ENCODE measurements at places on chromosomes 16 and 17.

- DNase-seq: peak; percentile 54
These were observed 24.2 kb downstream of the FAM20A start for GRCh38 chr17:68576811-68577496.

DNA sequence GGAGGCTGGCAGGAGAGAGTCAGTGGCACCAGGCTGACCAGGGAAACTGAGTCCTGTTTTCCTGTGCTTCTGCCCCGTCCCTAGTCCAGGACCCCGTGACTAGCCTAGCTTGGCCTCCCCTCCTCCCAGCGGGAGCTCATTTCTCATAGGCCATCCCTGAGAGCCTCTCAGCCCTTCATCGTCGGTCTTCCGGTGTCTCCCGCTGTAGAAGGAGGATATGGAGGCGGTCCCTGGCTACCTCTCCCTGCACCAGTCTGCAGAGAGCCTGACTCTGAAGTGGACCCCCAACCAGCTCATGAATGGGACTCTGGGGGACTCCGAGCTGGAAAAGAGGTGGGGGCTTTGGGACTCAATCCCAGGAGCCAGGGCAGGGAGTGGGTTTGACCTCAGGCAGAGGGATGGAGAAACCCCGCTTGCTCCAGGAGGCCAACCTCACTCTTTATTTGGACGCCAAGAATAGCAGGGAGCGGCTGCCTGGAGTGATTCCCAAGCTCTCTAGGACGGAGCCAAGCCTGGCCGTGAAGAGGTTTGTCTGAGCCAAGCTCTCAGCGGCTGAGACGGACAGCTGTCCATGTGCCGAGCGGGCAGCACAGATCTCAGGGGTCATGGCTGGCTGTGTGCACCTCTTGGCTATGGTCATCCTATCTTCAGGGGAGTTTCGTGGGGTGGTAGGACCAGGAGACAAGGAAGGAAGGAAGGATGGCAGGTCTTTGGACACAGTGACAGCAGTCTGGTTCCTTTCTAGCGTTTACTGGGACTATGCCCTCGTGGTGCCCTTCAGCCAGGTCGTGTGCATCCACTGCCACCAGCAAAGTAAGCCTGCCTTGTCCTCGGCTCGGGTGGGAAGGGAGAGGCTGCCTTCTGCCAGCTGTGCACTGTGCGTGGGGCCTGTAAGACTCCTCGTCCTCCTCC, 26.8 kb downstream of the SGSM2 start:
- no peak for DNase-seq

GRCh38 chr17:18991531-18992315, 12.8 kb downstream of the FAM83G start:
- no peak for DNase-seq

DNA sequence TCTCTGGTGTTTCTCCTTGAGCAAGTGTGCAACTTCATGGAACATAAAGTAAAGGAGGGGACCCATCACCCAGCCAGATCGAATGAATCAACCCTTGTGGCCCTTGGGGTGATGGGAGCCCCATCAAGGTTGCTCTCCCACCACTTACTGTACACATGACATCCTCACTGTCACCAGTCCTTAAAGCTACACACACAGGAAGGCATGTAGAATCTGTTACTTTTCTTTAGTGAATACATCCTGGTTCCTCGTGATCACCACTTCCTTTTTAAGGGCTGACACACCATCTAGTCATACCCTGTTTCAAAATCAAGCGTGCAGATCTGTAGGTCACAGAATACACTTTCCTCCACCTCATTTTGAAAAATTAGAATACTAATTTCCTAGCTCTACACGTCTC, 22.6 kb upstream of the MPHOSPH6 start:
- DNase-seq: no peak

GRCh38 chr17:55453839-55454557, 32.4 kb upstream of the MMD start:
- DNase-seq: no peak

GRCh38 chr16:2095918-2096582, 39.6 kb downstream of the PKD1 start:
- no peak for DNase-seq

GRCh38 chr17:17957584-17957916, 14.7 kb downstream of the TOM1L2 start:
- DNase-seq: no peak

DNA sequence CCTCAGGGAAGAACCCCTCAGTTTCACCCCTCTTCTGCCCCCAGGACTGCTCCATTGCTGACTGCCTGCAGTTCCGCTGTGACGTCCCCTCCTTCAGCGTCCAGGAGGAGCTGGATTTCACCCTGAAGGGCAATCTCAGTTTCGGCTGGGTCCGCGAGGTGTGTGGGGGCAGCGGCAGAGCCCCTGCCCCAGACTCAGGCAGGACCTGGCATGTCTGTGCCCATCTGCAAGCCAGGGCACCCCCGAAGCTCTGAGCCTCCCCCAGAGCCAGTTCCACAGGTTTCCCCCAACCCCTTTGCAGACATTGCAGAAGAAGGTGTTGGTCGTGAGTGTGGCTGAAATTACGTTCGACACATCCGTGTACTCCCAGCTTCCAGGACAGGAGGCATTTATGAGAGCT, 4.4 kb downstream of the COX6A2 start:
- no peak for DNase-seq

DNA sequence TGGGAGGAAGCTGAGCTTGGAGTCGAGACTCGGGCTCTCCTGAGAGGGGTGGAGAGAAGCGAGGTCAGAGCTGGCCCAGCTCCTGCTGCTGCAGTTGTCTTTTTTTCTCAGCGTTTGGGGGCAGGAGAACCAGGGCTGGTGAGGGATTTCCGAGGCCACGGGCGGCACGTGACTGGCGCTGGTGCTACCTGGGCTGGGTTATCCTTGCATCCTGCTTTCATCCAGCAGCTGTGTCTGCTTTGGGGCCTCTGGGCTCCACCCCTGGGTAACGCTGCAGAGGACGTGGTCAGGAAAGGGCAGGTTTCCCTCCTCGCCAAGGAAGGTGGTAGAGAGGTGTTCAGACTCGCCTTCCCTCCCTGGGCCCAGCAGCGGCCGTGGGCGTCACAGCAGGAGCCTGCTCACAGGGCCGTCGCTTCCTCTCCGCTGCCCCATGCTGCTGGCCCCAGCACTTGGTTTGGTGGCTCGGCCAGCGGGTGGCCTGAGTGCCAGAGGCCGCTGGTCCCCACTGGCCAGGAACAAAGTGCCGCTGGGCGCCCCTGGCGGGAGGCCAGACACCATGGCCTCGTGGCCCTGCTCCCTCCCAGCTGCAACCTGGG, 22.5 kb downstream of the GSE1 start:
- DNase-seq: no peak

DNA sequence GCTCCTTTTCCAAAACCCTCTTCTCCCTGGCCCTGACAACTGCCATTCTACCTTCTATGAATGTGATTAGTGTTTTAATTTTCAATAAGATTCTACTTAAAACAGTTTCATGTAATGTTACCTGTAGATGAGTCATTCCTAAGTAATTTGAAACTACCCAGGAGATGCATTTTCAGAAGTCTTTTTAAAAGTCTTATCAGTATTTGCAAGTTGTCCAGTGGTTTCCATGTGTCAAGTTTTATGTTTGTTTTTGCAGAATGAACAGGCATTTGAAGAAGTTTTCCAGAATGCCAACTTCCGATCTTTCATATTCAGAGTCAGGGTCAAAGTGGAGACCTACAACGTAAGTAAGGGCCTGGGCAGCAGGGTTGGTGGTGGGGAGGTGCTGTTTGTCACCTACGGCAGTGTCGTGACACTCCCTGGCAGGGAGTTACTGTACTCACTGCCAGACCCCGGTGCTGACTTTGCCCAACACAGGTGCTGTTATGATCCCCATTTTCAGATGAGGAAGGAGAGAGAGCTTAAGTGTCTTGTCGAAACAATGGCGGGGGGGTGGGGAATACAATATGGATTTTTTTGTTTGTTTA, 65.0 kb downstream of the RPA1 start:
- DNase-seq: no peak

DNA sequence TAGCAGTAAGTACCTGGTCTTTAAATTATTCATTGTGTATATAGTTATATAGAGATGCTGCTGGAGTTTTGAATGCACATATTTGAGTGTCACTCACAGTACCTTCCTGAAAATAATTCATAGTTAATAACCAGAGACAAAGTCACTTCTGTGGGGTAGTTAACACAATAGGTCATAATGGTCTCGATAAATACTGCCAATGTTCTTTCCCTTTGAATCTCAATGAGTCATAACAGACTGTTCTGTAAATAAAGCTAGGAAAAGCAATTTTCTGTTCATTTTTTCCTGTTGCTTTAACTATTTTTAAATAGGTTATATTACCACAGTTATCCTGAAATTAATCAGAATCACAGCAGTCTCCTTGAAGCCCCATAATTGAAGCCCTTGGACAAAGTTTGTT, 87.2 kb downstream of the MAP2K4 start:
- DNase-seq: no peak

DNA sequence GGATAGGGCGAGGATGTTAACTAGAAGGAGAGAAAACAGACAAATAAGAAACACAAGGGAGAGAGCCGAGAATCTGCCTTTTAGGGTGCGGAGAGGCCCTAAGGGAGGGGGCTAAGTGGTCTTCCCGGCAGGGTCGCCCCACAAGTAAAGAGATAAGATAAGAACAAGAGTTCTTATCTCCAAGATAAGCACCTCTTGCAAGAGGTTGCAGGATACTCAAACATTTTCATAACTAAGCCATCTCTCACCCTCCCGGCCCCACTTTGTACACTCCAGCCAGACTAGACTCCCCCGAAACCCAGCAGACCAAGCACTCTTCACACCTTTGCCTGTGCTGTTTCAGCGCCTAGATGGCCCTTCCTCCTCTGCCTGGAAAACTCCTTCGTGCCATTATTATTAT, 14.3 kb downstream of the ZNF319 start:
- no peak for DNase-seq

- no peak for DNase-seq
These were observed 21.1 kb upstream of the TACO1 start for GRCh38 chr17:63579633-63580032.

DNA sequence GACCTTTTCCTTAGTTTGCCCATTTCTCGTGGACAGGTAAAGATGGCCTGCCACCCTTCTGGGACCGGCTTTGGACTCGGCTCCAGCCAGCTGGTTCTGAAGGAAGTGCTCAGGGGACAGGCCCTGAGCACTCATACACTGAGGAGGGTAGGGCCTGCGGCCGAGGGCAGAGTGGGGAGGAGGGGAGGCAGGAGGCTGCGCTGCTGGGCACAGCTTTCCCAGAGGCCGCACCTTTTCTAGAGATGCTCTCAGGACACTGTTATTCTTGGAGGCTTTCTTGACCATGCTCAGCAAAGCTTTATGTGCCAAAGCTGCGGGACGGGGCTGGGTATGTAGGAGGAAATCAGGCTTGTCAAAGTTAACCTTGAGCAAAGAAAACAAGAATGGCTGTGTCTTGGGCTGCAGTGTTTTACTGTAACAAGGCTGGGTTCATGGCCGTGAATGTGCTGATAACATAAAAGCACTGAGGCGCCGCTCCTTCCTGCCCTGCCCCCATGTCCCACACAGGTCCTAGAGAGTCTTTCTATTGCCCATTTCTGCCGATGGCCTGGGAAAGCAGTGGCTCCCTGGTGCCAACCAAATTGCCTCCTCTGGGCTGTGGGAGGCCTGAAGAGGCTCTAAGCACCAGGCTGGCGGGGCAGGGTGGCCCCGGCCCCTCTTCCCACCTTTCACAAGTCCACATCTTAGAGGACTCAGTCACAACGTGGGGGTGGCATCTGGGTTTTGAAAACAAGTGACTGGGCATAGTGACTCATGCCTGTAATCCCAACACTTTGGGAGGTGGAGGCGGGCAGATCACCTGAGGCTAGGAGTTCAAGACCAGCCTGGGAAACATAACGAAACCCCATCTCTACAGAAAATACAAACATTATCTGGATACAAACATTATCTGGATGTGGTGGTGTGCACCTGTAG, 22.3 kb upstream of the TIMP2 start:
- no peak for DNase-seq

- DNase-seq: no peak
These were observed at the start of gene NT5C3B for GRCh38 chr17:41835800-41836549. Gene NT5C3B (minus strand): TSS chr17:41836232. CDS start chr17:41836193, 39 bp downstream.

- no peak for DNase-seq
These were observed 80.8 kb downstream of the CLEC16A start for GRCh38 chr16:11025120-11025531.

GRCh38 chr16:89864527-89864820, 8.9 kb upstream of the TCF25 start:
- DNase-seq: no peak

DNA sequence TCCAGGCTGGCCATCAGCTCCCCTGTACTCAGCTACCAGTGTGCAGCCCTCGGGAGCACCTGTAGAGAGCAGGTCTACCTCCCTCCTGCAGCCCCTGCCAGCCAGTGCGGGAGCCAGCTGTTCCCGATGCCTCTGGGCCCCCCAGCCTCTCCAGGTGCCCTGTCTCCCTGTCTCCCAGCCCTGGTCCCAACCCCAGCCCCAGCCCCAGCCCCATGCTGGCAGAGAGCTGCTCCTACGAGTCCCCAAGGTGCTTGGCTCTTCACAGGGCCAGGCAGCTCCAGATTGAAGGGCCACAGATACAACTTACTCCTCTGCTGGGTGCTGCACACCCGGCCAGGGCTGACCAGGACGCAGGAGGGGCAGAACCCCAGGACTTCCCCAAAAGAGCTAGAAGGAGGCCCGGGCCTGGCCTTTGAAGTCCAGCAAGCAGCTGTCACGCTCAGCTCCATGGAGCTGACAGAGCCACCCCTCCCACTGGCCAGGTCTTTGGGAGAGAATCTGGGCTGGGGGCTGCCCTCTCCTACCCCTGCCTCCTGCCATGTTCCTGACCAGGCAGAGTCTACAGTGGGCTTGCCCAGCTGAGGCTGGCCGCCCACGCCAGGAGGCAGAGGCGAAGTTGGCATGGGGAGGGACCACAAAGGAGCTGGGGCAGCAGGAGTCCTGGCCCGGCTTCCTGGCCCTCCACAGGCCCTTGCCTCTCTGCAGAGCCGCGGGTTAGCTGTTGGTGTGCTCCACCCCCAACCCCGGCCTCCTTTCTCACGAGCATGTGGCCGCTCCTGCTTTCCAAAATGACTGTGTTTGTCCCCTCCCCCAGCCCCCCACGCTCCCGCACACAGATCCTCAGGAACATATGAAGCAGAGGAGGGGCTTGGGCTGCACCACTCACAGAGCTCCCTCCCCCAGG, 9.5 kb upstream of the ADAM11 start:
- DNase-seq: no peak

DNA sequence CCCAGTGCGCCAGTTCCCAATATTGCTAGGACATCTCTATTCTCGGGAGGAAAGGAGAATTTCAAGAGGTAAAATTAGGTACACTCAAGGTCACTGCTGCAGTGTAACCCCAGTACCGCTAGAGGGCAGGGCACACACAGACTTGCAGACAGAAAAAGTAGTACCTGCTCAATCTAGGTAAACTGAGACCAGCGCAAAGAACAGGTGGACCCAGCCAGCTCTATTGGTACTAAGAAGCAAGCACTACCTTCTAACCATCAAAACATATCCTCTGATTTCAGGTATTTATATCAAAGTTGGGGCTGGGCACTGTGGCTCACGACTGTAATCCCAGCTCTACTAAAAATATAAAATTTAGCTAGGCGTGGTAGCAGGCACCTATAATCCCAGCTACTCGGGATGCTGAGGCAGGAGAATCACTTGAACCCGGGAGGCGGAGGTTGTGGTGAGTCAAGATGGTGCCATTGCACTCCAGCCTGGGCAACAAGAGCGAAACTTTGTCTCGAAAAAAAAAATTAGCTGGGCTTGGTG, 3.6 kb upstream of the WDR81 start:
- no peak for DNase-seq

- DNase-seq: no peak
These were observed 29.0 kb downstream of the IRF8 start for GRCh38 chr16:85927959-85928358.
